ENCODE measurements at places on chromosomes 11 and 22. TPM values are rescaled to one million over a fixed set of nuclear protein-coding genes. Genes with fewer than 3 reads are reported as not detected.

The GRIA4 gene
- polyA plus RNA-seq, result not detected

DNA sequence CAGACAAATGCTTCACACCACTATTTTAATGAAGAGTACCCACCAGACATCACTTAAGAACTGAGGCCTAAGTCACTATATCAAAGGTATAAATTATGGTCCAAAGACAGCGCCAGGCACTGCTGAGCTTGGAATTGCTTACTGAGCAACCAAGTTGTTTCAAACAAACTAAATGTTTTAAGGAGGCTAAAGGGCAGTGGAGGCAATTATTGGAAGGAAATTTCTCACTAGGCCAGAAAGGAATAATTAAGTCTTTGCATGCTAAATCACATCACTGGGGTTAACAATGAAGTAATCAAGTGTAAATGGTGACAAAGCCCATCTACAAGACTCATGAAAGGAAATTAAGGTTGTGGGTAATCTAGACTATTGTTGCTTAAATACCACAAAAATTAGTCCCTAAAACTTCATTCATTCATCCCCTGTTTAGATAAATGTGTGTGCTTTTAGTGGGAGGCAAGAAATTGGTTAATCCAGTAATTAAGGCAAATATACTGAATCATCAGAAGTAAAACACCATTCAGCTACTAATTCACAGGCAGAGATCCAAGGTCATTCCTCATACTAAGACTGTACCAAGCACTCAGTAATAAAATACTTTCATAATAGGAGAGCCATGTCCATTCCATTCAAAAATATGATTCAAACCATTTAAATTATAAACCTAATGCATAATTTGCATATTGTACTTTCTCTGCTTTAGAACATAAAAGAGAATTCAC, 21.2 kb downstream of the LGR4 start:
- no peak overlapping the region for H3K27ac ChIP-seq
- no peaks in the 10 kb centered on the region for H3K27me3 ChIP-seq
- no peak overlapping the region for H3K4me3 ChIP-seq
- H3K36me3 ChIP-seq, result no peaks in the 10 kb centered on the region

DNA sequence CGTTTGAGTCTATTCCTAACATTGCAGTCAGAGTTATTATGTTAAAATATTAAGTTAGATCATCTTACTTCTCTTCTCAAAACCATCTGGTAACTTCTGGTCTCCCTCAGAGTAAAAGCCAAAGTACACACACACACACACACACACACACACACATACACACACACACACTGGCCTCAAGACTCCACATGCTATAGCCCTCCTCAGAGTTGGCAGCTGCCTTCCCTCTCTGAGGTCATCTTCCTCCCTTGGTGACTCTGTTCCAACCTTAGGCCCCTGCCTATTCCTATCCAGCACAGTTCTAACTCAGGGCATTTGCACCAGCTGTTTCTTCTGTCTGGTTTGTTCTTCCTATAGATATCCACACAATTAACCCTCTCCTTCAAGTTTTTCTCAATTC, 272.0 kb upstream of the SESN3 start:
- H3K4me3 ChIP-seq, result no peak overlapping the region
- H3K36me3 ChIP-seq, result no peaks in the 10 kb centered on the region
- H3K27me3 ChIP-seq, result no peaks in the 10 kb centered on the region
- H3K4me1 ChIP-seq, result peaks cover 8% of the 10 kb centered on the region

DNA sequence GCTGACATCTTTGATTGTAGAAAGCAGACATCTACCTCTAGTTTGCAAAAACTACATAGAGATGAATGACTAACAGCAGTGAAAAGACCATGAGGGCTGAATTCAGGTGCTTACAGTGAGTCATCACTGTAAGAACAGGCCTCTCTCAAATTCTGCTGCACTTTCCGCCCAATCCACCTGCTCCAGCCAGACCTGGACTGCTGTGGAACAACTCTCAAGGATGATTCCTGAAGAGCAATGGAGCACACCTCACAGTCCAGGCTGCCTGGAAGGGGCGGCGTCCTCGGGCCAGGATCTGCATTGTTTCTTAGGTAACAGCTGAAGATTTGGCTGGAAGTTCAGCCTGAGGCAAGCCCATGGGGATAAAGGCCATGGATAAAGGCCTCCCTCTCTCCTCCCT, 15.1 kb downstream of the APOL2 start:
- DNase-seq, result no peak
- peaks cover 33% of the 10 kb centered on the region for H3K36me3 ChIP-seq
- H3K27ac ChIP-seq, result no peak overlapping the region
- H3K4me1 ChIP-seq, result peaks cover under 1% of the 10 kb centered on the region
- H3K4me3 ChIP-seq, result no peak overlapping the region
- H3K27me3 ChIP-seq, result no peaks in the 10 kb centered on the region

The ZFPL1 gene
- polyA plus RNA-seq, result 41.1 TPM

GRCh38 chr11:62400760-62401159, 18.1 kb upstream of the SCGB1A1 start:
- no peak overlapping the region for H3K27ac ChIP-seq
- no peaks in the 10 kb centered on the region for H3K36me3 ChIP-seq
- H3K4me1 ChIP-seq, result peaks cover 33% of the 10 kb centered on the region
- no peaks in the 10 kb centered on the region for H3K27me3 ChIP-seq
- H3K4me3 ChIP-seq, result no peak overlapping the region

The TMPRSS4 gene
- polyA plus RNA-seq, result not detected

The SCGB2A2 gene
- not detected for polyA plus RNA-seq

The FOXR1 gene
- not detected for polyA plus RNA-seq

- H3K4me3 ChIP-seq, result no peak overlapping the region
- H3K27ac ChIP-seq, result no peak overlapping the region
- peaks cover 13% of the 10 kb centered on the region for H3K4me1 ChIP-seq
- DNase-seq, result peak; percentile 44
- no peaks in the 10 kb centered on the region for H3K27me3 ChIP-seq
These were observed 42.5 kb downstream of the LARGE2 start for GRCh38 chr11:45964911-45965389.

DNA sequence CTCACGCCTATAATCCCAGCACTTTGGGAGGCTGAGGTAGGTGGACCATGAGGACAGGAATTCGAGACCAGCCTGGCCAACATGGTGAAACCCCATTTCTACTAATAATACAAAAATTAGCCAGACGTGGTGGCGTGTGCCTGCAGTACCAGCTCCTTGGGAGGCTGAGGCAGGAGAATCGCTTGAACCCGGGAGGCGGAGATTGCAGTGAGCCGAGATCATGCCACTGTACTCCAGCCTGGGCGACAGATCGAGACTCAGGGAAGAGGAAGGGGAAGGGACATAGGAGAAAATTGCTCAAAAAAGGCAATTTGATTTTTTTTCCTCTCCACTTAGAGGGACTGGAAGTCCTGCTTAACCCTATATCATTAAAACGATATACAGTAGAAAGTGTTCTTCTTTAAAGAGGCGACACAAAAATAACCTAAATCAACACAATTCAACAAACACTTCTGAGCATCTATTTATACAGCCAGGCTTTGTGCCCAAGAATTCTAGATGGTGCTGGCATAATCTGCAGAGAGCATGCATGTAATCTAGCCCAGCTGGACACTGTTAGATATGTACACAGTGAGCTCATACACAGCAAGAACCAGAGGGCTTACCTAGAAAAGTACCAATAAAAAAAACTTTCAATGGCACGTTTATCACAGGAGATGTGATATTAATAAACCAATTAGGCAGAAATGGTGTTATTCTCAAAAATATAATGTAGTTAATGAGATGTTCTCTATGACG, 20.9 kb upstream of the DENND5A start:
- H3K27ac ChIP-seq, result no peak overlapping the region
- H3K4me1 ChIP-seq, result no peaks in the 10 kb centered on the region
- H3K4me3 ChIP-seq, result no peak overlapping the region
- peaks cover 4% of the 10 kb centered on the region for H3K36me3 ChIP-seq

DNA sequence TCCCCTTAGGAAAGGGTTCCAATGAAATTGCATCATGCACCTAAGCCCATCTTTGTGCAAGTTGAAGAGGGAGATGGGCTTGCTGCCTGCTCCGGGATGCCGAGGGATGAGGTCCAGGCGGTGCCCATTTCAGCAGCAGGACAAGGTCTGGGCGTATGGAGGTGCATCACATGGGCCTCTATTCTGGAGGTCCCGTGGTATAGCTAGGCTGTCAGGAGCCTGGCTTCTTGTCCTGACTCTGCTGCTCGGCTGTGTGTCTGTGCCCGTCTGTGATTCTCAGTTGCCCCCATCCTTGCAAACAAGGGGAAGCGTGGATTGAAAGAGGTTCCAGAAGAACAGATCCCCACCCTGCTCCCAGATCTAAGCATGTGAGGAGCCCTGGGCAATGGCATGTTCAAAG, 130.0 kb downstream of the OSBP2 start:
- peaks cover 29% of the 10 kb centered on the region for H3K27me3 ChIP-seq
- H3K4me3 ChIP-seq, result no peak overlapping the region
- no peak for DNase-seq

The NRIP3 gene
- polyA plus RNA-seq, result 4.8 TPM

DNA sequence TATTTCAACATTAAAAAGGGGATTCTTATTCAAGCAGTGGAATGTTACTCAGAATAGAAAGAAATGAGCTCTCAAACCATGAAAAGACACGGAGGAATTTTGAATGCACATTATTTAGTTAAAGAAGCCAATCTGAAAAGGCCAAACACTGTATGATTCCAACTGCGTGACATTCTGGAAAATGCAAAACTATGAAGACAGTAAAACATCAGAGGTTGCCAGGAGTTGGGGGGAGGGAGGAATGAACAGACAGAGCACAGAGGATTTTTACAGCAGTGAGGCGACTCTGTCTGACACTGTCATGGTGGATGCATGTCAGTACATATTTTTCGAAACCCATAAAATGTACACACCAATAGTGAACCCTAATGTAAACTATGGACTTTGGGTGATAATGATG, 22.9 kb upstream of the THY1 start:
- no peaks in the 10 kb centered on the region for H3K4me1 ChIP-seq
- H3K4me3 ChIP-seq, result no peak overlapping the region
- H3K27ac ChIP-seq, result no peak overlapping the region
- no peaks in the 10 kb centered on the region for H3K36me3 ChIP-seq
- DNase-seq, result no peak

The SLC39A13 gene
- 4.8 TPM for polyA plus RNA-seq

DNA sequence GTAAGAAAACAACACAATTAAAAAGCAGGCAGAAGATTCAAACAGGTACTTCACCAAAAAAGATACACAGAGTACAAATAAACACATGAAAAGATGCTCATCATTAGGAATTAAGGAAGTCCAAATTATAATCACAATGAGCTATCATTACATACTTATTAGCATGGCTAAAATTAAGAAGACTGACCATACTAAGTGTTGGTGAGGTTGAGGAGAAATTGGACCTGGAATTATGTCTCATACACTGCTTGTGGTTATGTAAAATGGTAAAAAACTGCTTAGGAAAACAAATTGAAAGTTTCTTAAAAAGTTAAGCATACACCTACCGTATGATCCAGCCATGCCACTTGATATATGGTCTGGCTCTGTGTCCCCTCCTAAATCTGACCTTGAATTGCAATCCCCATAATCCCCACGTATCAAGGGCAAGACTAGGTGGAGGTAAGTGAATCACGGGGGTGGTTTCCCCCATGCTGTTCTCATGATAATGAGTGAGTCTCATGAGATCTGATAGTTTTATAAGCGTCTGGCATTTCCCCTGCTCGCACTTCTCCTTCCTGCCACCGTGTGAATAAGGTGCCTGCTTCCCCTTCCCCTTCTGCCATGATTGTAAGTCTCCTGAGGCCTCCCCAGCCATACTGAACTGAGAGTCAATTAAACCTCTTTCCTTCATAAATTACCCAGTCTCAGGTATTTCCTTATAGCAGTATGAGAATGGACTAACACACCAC, 4.8 kb downstream of the SAAL1 start:
- H3K27ac ChIP-seq, result no peak overlapping the region
- H3K4me1 ChIP-seq, result peaks cover 11% of the 10 kb centered on the region
- no peak for DNase-seq
- no peaks in the 10 kb centered on the region for H3K27me3 ChIP-seq
- H3K36me3 ChIP-seq, result peaks cover 57% of the 10 kb centered on the region

GRCh38 chr11:64608636-64609035, 17.6 kb downstream of the SLC22A12 start:
- H3K4me1 ChIP-seq, result peaks cover 14% of the 10 kb centered on the region
- H3K36me3 ChIP-seq, result no peaks in the 10 kb centered on the region
- H3K27ac ChIP-seq, result no peak overlapping the region
- no peaks in the 10 kb centered on the region for H3K27me3 ChIP-seq
- no peak for DNase-seq

DNA sequence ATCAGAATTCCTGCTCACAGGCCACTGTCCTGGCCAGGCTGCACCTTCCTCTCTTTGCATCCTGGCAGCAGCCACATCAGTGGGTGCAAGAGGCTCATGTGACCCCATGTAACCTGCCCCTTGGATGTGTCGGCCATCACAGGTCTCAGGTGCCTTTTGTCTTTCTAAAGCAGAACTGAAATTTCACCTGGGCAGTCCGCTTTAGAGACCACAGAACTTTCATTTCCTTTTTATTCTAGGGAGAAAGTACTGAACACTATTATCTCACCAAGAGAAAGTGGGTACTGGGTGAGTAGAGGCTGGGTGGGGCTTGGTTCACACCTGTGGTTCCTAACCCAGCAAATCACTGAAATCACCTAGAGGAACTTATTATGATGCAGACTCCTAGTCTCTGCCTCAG, 51.7 kb upstream of the NUP160 start:
- H3K36me3 ChIP-seq, result no peaks in the 10 kb centered on the region
- no peaks in the 10 kb centered on the region for H3K27me3 ChIP-seq
- no peak overlapping the region for H3K27ac ChIP-seq

GRCh38 chr11:92357344-92357743, 132.7 kb downstream of the FAT3 start:
- H3K27ac ChIP-seq, result no peak overlapping the region
- no peaks in the 10 kb centered on the region for H3K27me3 ChIP-seq
- no peaks in the 10 kb centered on the region for H3K36me3 ChIP-seq
- DNase-seq, result no peak
- no peaks in the 10 kb centered on the region for H3K4me1 ChIP-seq

DNA sequence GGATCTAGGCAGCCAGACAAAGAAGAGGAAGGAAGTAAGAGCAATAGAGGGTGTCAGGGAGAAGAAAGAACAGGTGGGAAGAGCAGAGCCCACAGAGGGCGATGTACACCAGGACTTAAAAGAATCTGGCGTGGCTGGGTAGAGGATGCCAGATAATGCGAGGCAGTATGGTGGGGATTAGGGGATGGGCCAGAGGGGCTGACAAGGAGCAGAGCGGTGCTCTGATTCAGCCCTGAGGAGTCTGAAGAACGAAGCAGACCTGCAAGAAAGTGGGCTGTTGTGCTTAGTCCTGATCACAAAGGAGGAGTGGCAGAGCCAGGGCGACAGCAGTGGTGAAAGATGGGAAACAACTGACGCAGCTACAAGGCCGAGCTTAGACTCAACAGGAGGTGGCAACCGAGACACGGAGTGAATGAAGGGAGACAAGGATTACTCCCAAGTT, 163.7 kb downstream of the LARGE1 start:
- H3K4me1 ChIP-seq, result no peaks in the 10 kb centered on the region
- DNase-seq, result no peak
- H3K4me3 ChIP-seq, result no peak overlapping the region
- H3K27ac ChIP-seq, result no peak overlapping the region

The KCNJ4 gene
- polyA plus RNA-seq, result not detected

- no peak overlapping the region for H3K4me3 ChIP-seq
- no peaks in the 10 kb centered on the region for H3K4me1 ChIP-seq
- no peaks in the 10 kb centered on the region for H3K36me3 ChIP-seq
- H3K27ac ChIP-seq, result no peak overlapping the region
These were observed 89.3 kb upstream of the AMOTL1 start for GRCh38 chr11:94678901-94679300.

Measured in CD14-positive monocyte (primary cell).